ENCODE measurements at places on chromosomes 16 and 17.

GRCh38 chr16:68954911-68955635, 111.7 kb downstream of the TANGO6 start:
- no peak for DNase-seq

DNA sequence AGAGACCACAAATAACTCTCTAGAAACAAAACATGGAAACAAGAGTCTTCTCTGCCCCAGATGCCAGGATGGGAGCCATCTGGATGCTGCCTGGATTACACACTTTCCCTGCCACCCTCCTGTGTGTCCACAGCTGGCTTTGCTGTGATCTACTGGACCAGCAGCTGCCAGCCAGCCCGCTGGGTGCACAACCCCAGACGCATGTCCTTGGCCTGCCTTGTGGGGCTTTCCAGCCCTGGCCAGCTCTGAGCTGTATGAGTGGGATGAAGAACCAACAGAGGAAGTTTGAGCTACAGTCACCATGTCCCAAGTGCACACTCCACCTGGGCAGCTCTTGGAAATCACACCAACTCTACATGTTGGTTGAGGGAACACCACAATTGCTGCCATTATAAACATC, 57.0 kb upstream of the TNRC6C start:
- DNase-seq, result no peak

DNA sequence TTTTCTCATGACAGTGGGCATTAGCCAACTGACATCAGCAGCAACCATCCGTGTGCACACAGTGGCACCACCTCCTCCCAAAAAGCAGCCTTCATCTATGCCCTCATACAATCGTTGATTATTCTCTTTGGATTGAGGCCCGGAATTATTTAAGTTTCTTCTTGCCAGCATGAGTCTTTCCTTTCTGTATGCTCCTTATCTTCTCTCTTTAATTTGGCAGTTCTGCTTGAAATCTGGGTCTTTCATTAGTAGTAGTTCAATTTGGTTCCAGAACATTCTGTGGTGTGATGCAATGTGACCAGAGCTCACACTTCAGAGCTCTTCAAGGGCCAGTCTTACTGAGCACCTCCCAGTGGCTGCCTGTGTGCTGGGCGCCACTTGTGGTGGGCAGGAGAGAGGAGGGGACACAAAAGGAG, 52.2 kb upstream of the STH start:
- DNase-seq, result no peak

GRCh38 chr17:44995436-44996001, 27.4 kb upstream of the C1QL1 start:
- DNase-seq, result no peak

DNA sequence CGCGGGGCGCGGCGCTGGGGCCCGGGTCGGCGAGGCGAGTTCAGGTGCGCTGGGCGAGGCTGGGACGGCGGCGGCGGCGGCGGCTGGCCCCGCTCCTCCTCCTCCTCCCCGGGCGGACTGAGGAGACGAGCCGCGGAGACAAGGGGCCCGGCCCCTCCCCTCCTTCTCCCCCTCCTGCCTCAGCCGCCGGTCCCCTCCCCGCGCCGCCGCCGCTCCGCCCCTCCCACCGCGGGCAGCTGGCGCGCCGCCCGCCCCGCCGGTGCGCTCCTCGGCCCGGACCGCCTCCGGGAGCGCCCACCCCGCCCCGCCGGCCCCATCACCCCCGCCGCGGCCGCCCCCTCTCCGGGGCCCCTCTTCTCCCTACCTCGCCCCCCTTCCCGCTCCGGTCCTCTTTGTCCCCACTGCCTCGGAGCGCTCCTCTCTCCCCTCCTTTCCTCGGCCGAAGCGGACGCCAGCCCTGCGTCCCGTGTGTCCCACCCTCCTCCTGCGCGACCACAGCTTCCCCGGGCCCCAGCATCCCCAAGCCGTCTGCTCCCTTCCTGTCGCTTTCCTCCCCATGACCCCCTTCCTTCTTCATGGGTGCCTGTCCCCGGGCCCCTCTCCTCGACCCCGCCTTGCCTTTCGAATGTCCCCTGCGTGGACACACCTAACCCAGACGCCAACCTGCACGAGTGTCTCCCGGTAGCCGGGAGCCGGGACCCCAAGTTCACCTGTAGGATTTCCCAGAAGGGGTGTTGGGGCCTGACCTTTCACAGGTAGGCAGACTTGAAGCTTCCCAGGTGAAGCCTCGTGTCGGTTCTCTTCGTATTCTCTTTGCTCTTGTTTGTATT, at the start of gene TOX3:
Gene TOX3, minus strand, starts transcription at position 140 of the 830 bp plus-strand sequence. CDS start 420 bp downstream, outside the sequence.
- no peak for DNase-seq

- no peak for DNase-seq
Measured at GRCh38 chr16:57031156-57031555, 41.8 kb downstream of the NLRC5 start.

- DNase-seq, result no peak
Measured at GRCh38 chr16:68179196-68179795, 56.6 kb downstream of the ESRP2 start.

- DNase-seq, result no peak
Measured at GRCh38 chr16:29940656-29941055, 14.6 kb upstream of the KCTD13 start.

GRCh38 chr16:56547949-56548567, 16.8 kb upstream of the MT4 start:
- DNase-seq, result no peak

- DNase-seq, result no peak
Measured at GRCh38 chr17:80218391-80218790, 1.7 kb downstream of the SGSH start.

DNA sequence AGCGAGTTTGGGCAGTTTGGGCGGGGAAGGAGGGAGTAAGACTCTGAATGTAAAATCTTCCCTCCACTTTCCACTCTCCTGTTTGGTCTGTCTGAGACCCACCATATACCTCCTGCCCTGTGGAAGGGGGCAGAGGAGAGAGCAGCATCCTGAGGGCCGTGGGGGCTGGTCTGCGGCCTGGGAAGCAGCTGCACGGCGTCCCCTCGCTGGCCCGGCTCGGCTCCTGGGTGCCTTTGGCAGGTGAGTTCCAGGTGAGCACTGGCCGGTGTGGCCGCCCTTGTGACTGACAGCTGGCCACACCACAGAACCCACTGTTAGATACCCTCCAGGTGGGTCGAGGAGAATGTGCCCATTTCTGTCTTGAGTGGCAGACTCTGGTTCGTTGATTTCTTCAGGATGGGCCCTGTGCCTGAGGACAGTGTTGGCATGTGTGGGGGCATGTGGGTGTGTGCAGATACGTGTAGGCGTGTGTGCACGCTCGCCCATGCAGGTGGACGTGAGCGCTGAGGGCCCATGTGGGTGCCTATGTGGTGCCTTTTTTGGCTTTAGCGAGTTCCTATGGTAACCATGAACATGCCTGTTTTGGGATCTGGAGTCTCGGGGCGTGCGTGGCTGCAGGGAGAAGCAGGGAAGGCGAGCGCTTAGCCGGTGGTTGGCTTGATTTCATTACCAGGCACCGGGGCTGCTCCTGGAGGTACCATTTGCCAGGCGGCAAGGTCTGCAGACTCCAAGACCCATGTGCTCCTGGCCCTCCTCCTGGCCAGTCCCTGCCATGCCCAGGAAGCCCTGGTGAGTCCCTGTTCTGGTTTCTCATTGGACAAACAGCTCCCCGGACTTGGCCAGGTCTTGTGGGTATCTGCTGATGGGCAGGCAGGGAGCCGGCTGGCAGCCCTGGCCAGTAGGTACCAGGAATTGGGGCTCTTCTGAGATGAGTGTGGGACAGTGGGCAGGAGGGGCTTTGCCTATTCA, 12.4 kb downstream of the RAP1GAP2 start:
- DNase-seq, result no peak

DNA sequence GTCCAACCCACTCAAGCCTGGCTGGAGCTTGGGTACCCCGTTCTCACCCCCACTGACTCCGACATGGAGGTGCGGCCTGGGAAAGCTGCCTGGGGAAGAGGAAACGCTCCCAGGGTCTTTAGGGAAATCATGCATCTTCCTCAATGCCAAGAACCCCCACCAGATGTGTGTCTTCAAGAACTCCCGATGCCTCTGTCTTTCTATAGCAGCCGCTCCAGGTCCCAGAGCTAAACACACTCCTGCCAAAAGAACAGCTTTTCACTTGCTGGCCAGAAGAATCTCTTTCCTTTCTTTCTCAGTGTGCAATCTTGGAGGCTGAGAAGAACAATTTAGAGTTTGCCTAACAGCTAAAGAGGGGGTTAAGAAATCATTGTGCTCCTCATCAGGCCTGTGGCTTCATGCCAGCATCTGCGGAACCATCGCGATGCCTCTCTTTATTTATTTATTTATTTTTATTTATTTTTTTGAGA, 41.1 kb upstream of the MTSS2 start:
- no peak for DNase-seq

- no peak for DNase-seq
Measured at GRCh38 chr17:75011401-75012095, 922 bp upstream of the MRPL58 start.

DNA sequence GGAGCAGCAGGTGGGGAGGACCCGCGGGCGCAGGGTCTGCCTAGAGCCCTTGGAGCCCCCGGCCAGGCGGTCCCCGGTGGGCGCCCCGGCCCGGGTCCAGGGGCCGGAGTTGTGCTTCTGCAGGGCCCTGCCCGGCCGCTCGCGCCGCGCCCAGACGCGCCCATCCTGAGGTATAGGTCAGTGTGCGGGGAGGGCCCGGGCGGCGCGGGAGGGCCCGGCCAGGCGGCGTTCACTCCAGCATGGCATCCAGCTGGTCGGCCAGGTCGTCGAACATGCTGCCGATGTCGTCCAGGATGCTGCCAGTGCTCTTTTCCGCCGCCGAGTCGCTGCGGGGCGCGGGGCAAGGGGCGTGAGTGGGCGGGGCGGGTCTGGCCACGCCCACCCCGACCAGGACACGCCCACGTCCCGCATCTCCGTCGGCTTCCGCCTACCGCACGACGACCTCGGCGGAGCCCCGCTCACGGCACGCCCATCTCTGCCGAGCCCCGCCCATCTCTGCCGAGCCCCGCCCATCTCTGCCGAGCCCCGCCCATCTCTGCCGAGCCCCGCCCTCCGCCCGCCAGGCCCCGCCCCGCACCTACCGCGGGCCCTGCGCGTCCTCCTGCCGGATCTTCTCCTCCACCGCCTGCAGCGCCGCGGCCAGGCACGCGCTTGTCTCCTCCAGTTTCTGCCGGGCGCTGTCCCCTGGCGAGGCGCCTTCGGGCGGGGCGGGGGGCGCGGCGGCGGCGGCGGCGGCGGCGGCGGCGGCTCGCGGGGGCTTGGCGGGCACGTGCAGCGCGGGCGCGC, 17.9 kb downstream of the CASKIN1 start:
- no peak for DNase-seq

GRCh38 chr16:61540216-61540615, 496.0 kb downstream of the CDH8 start:
- no peak for DNase-seq

DNA sequence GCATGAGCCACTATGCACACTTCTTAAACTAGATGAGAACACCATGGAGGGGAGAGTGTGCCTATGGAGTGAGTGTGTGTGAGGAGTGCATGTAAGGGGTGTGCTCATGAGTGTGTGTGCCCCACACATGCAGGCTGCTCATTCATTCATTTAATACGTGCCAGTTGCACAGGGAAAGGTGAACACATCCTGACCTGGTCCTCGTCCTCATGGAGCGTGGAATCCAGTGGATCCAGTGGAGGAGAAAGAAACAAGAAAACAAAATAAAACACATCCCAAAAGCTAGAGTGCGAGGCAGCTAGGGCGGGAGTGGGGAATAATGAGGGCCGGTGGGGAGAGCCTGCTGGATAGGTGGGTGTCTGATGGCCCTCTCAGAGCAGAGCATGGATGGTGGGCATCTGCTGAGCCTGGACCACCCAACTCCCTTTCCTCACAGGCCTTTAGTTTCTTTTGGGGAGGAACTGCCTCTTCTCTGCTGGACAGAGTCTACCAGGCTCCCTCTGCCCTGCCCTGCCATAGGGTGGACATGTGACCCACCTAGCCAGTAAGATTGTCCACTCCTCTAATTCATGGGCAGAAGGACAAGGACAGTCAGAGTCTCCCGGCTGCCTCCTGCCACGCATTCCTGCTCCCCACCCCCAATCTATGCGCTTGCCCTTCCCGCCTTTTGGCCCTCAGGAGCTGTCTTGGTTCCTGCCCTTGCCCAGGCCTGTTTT, 204.3 kb downstream of the RAB11FIP4 start:
- no peak for DNase-seq

- no peak for DNase-seq
Measured at GRCh38 chr16:4534151-4534790, 4.3 kb downstream of the CDIP1 start.

GRCh38 chr16:11280616-11281522, at the start of gene PRM1:
Gene PRM1 (minus strand): TSS chr16:11281330. CDS start chr16:11281238, 92 bp downstream.
- no peak for DNase-seq

DNA sequence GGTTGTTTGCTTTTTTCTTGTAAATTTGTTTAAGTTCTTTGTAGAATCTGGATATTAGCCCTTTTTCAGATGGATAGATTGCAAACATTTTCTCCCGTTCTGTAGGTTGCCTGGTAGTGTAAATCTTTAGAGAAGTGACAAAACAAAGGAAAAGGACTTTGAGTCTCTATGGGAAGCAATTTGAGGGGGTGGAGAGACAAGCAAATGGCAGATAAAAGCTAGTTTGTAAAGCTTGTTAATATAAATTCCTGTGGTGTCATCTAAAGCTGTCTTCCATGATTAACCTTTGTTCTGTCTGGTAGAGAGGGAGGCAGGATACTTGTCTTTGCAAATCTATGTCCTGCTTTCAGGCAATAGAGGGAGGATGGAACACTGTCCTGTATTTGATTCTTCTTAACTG, 40.6 kb upstream of the CACNG4 start:
- DNase-seq, result no peak

DNA sequence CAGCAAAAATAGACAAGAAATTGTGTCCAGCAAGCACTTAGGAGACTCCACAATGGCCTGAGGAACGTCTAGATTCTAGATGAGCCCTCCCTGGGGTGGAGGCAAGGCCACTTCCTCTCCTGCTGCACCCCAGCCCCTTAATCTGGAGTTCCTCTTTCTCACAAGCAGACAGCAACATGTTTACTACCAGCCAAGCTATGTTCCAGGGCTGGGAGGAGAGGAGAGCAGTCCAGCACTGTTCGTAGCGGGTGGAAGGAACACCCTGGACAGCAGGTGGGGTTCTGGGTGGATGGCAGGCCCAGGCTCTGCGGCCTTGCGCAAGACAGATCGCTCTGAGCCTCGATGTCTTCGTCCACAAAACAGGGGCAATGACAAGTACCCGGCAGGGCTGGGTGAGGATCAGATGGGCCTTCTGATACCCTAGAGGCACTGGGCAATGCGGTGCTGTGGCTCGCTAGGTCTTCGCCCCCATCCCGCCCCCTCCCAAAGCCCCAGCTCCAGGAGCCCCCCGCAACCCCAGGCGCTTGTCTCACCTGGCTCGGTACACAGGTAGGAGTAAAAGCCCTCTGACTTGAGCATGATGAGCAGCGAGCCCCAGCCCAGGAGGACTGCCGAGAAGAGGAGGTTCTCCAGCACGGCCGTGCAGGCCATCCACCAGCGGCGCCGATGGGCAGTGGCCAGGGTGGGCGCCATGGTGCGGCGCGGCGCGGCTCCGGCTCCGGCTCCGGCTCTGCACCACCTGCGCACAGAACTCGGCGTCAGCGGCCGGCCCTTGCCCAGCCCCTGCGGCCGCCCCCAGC, 1.3 kb downstream of the SLC43A2 start:
- DNase-seq, result no peak

Data from NCI-H1048 (cell line).